ENCODE measurements at places on chromosomes 3 and 15. TPM values are rescaled to one million over a fixed set of nuclear protein-coding genes. Genes with fewer than 3 reads are reported as not detected.

The ARHGEF26 gene
- 10.8 TPM for total RNA-seq

DNA sequence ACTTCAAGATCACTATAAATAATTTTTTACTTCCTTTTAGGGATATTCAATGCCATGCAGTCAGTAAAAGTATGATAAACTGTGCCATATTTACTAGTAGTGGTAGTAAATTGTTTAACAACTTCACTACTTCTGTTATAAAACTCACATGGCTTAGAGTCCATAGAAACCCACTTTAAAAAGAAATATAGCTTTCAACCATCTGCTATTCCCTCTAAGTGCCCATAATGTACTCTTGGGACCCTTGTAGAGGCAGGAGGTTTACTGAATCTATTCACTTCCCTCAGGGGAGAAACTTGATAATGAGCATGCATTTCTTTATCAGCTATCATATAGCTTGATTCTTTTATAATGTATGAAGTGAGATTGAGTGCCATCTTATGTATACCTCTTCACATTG is 1448.4 kb upstream of the ALCAM start:
- no peaks in the 10 kb centered on the region for H3K36me3 ChIP-seq
- H3K27me3 ChIP-seq: peaks cover 7% of the 10 kb centered on the region
- DNase-seq: no peak
- no peak overlapping the region for H3K4me3 ChIP-seq
- no peak overlapping the region for H3K27ac ChIP-seq

The SLC25A38 gene
- 34.6 TPM for total RNA-seq

GRCh38 chr3:159821110-159821509 is 167.5 kb upstream of the IL12A start:
- no peak overlapping the region for H3K4me3 ChIP-seq
- no peaks in the 10 kb centered on the region for H3K36me3 ChIP-seq
- peaks cover 27% of the 10 kb centered on the region for H3K4me1 ChIP-seq
- H3K27me3 ChIP-seq: peaks cover 29% of the 10 kb centered on the region
- DNase-seq: no peak
- H3K27ac ChIP-seq: no peak overlapping the region
